ENCODE measurements at places on chromosomes 3 and 15.

DNA sequence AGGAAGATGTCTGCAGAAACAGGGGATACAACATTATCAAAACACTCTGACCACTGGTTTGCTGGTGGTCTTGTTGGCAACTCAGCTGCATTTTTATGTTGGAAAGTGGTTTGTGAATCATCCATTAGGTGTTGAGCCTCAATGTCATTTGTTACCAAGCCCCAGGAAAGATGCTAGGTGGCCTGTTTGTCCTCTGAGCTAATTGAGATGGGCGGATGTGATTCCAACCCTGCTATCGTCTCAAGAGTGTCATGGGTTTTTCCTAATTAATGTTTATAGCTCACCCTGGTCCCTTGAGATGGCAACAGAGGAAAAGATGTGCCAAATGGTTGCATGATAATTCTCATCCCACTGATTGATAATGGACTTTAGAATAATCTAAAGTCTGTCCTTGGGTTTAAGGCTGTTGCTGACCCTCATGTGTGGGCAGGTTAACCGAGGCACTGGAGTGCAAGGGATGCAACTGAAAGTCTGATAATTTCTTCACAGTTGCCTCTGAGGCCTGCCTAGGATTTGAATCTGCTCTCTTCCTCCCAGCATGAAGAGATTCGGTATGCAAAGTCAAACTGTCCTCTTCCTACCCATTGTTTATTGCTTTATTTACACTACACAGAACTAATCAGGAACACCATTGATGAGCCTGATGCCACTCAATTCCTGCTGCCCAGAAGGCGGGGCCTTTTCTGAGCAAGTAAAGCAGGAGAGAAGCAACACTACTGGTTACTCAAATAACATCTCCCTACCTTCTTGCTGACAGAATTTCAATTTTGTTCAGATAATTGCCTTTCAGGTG is 166.2 kb upstream of the TBC1D5 start:
- DNase-seq = no peak

DNA sequence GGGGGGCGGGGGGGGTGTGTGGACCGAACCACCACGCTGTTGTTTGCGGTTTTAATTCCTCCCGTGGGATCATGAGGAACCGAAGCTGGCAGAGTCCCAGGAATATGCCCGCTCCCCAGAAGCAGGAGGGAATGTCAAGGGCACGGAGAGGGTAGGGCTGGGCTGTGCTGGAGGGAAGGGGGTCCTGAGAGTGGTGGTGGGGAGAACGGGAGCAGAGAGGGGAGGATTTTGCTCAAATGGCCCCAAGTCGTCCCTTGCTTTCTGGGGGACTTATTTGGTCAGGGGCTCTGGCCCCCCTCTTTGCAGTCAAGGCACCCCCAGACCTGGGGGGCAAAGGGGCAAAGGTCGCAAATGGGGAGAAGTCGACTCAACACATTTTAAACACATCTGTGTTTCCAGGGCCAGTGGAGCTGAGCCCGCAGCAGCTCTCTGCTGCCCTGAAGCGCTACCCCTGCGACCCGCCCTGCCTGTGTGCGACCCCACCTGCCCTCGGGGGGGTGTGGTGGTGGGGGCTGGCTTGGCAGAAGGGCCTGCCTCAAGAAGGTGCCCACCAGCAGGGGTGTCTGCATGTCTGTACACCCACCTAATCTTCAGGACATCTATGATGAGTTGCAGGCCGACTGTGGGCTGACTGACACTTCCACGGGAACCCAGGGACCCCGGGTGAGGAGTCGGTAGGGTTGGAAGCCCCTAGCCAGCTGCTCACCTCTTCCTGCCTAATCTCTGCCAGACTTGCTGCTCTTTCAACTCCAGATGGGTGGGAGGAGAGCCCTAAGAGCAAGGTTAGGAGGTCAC is 602 bp upstream of the ATP2B2 start:
- DNase-seq = no peak

DNA sequence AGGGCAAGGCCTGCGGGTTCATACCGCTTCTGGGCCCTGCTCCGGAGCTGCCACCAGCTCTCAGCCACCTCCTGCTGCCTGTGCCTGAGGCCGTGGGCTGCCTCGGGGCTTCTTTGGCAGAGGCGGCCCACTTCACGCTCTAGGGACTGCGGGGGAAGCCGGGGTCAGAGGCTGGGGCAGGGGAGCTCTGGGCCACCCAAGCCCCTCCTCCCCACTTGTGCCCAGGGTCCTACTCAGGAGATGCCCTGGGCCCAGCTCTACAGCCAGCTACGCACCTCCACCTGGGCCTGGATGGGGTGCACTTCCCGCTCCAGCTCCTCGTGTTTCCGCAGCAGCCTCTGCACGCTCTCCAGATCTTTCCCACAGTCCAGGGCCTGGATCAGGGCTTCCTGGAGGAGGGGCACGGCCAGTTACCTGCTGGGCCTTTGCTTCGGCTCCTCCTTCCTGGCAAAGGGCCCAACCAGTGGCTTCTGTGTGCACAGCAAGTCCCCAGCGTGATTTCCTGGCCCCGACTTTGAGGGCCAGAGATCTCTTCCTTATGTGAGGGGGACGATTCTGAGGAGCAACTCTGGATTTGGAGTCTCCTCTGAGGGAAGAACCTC is 24.0 kb downstream of the PLA2G4B start:
- no peak for DNase-seq

GRCh38 chr3:105518806-105519418 is 152.2 kb downstream of the ALCAM start:
- no peak for DNase-seq

- no peak for DNase-seq
These were observed 40.1 kb upstream of the CD47 start for GRCh38 chr3:108130701-108131474.

GRCh38 chr3:10306156-10306555 is 13.4 kb upstream of the GHRL start:
- DNase-seq = no peak

GRCh38 chr3:188053036-188053340 is 101.0 kb upstream of the LPP start:
- DNase-seq = no peak
